ENCODE measurements at places on chromosomes 4 and X.

DNA sequence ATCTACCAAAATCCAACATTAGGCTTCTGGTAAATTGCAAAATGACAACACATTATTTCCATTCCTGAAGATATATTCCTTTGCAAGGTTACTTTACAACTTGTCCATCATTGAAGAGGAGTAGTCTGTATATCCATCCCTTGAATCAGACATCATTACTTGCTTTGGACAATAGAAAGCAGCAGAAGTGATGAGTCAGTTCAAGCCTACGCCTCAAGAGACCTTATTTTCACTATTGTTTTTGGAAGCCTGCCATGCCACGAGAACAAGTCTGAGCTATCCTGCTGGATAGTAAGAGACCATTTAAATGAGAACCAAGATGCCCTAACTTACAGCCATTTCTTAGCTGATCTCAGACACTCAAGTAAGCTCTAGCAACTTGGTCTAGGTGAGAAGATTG lies 246.0 kb upstream of the HHIP start:
- peak; percentile 26 for DNase-seq

DNA sequence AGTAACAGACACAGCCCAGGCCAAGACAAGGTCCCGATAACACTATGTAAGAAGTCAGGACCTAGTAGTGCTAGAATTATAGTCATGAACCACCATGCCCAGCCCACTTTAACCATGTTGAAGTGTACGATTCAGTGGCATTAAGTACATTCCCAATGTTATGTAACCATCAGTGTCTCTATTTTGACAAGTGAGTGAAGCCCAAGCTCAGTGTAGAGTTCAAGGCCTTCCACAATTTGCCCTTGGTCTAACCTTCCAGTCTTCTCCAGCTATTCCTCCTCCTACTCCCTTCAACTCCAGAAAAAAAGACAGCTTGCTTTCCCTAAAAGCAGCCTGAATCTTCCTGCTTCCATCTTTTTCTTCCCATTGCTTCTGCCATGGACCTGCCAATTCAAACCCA lies 31.5 kb downstream of the LIAS start:
- DNase-seq: no peak

- no peak for DNase-seq
These were observed 7.4 kb upstream of the HPRT1 start for GRCh38 chrX:134452596-134452995.

DNA sequence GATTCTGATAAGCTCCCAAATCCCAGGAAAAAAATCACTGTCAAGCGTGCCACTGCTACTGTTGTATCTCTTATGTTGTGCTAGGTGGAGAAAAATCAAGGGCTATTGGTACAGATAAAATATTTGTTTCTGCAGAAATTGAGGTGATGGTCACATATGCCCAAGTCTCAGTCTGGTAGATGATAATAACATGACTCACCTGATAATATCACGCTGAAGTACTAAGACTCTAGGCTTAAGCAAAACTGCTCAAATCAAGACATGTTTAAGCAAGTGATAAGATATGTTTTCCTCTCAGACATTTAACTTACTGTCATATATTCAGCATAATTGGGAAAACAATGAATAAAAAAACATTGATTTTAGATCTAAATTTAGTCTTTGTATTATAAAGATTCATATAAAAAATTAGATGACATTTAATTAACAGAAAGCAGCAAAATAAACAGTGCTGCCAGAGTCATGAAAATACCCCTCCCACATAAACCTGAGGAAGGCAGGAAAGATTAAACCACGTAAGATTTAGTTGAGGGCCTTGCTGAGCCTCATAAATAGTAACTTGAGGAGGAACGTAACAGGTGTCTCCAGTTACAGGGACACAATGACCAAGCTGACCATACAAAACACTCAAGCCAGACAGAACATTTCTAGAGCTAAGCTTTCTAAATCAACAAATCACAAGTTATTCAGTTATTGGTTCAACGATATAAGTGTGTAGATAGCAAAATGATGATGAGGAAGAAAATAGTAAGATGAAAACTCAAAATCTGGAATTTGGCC lies 143.5 kb downstream of the CHM start:
- no peak for DNase-seq

GRCh38 chr4:98682719-98683118 lies 24.3 kb upstream of the TSPAN5 start:
- DNase-seq: no peak

DNA sequence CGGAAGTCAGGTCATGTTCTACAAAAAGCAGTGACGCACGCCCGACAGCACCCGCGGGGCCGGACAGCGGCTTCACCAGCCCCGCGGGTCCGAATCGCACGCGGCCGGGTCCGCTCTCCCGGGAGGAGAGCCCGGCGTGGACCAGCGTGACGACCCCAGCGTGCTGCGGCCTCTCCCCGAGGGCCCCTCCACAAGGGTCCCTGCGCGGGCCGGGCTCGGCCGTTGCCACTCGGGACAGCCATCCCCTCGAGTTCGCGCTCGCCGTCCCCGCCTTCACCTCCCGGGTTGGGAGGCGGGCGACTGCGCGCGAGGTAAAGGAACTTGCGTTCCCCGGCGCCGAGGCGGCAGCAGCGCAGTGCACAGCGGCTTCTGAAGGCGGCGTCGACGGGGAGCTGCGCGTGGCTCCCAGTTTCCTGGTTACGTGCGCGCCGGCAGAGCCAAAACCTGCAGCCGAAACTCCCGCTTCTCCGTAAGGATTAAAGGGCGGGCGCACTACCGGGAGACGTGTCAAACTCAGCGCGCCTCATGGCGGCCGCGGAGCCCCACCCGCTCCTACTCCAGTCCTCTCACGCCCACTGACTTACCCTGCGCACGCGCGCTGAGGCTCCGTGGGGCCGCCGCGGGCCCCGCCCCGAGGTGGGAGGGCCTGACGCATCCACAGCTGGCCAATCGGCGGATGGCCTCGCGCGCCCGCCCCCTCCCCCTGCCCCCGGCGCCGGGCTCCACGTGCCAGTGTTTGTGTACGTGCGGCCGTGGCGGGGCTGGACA lies 416 bp upstream of the LRP2BP start:
- DNase-seq: peak; percentile 40

Measured in SHP77 treated with DMSO at 0.1 percent for 48 hours (cell line).